ENCODE measurements at places on chromosomes 13 and 19.

DNA sequence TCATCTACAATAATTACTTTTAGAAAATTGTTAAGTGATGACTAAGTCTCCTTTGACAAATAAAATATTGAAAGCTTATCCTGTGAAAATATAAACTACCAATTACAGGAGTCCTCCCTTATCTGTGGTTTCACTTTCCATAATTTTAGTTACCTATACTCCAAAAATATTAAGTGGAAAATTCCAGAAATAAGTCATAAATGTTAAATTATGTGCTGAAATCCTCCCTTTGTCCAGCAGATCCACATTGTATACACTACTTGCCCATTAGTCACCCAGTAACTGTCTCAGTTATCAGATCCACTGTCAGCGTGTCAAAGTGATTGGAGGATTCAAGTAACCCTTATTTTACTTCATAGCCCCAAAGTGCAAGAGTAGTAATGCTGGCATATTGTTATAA lies 98.1 kb downstream of the SERP2 start:
- DNase-seq = no peak

DNA sequence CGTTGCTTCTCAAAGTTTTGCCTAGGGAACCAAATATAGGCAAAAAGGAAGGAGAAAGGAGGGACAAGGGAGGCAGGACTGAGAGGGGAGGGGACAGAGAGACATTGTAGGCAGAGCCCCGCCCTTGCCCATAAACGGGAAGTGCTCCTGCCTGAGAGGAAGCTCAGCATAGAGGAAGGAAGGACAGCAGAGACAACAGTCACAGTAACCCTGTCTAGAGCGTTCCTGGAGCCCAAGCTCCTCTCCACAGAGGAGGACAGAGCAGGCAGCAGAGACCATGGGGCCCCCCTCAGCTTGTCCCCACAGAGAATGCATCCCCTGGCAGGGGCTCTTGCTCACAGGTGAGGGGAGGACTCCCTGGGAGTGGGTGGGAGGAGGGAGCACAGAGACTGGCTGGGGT lies at the start of gene CEACAM21:
Gene CEACAM21 (plus strand): TSS at position 169 of the 400 bp plus-strand sequence. CDS start 109 bp downstream, at position 278.
- DNase-seq = no peak

DNA sequence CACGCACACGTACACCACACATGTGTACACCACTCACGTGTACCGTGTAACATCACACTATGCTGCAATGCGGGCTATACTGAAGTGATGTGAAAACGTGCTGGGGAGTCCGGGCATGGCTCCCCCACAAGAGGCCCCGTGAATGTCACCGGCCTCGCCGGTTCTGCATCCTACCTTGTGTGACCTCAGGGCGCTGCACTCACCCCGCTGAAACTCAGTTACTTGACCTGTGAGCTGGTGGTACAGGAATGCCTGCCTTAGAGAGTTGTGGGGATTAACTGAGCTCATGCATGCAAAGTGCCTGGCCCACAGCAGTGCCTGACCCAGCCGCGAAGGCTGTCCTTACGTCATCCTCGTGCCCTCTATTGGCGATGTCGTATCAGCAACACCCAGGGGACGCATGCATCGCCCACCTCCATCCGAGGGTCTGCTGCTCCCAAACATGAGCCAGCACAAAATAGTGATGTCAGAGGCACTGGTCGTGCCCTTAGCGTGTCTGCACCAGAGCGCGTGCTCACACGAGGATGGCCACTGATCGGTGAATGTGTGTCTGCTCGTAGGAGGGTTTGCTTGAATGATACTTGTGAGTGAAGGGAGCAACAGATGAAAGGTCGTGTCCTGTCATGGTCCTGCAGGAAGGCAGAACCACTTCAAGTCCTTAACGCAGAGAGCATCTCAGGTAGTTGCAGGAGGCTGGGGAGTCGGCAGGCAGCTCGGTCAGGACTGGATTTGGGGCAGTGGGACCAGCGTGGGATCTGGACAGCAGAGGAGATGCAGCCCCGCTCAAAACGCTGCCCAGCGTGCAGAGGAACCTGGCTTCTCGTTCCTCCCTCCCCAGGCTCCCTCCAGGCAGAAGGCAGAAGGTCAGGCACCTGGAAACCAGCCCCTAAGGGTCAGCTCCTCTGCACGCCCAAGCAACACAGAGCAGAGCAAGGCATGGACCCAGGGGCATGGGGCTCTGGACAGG lies 126.2 kb upstream of the SPACA7 start:
- DNase-seq = peak; percentile 60

- DNase-seq = no peak
Observed at GRCh38 chr19:31438401-31439269, 89.4 kb upstream of the TSHZ3 start.

GRCh38 chr19:1289686-1290025 lies 4.0 kb downstream of the EFNA2 start:
- DNase-seq = no peak

DNA sequence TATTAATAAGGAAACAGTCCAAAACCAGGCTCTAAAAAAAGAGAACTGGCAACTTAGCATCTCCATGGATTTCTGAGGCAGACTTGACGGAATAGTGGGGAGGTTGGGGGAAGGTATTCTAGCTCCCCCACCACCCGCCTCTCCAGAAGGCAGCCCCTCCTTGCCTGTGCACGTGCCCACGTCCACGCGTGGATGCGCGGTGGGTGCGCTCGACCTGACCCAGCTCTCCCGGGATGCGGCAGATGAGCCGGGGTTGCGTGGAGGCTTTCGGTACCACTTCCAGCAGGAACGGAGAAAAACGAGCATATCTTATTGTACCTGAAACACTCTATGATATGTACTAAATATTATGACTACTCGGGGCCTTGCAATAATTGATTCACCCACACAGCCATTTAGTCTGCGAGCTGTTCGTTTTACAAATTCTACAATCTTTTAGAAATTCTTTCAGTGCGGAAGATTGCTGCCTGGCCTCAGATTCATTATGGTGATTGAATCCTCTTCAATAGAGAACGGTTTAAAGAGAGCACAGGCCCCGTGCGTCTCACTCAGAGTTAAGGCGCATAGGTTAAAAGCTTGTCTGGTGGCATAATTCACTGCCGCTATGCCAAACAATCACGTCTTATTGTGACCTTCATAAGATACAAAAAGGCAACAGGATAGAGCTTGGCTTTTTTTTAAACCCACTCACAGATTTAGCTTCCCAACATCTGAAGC lies 117.9 kb downstream of the URI1 start:
- DNase-seq = no peak

GRCh38 chr13:58953638-58954037 lies 1210.1 kb downstream of the DIAPH3 start:
- no peak for DNase-seq

DNA sequence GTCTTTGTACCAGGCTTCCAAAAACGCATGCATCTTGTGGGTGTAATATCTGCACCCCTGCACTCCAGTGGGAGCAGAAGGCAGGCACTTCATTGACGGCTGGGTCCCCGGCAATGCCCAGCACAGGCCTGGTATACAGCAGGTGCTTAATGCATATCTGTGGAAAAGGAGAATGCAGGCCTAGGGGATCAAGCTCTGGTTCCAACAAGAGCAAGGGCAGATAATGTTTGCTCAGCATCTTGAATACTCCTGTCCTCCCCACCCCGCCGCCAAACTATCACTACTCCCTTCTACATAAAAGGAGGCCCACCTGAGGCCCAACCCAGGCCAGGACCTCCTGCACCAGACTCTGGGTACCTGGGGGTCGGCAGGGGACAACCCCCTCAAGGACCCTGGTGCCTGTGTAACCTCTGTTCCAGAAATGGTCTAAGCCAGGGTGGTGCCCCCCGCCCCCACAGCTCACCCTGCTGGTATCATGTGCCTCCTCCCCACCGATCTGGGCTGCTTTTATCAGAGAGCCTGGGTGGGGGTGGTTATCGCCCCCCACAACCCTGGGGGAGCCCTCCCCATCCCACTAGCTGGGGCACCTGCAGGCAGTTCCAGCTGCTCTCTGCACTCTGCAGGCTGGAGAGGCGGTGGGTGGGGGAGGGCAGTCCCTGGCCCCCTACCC lies 4.8 kb downstream of the KLF16 start:
- DNase-seq = no peak

DNA sequence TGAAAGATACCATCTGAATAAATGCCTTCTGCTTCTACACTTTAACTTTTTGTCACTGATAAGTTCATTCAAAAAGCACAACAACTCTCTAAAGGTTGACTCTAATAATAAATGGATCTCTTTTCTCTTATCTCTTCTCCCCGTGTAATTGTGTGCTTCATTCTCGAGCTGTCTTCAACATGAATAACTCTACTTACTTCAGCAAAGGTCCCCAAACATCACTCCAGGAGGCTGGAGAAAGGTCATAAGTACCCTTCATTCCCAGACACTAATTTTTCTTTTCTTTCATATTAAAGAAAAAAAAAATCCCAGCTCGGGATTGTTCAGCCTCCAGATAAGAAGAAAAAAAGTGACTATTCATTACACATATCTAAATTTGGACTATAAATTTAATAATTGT lies 222.2 kb downstream of the FOXO1 start:
- DNase-seq = no peak

DNA sequence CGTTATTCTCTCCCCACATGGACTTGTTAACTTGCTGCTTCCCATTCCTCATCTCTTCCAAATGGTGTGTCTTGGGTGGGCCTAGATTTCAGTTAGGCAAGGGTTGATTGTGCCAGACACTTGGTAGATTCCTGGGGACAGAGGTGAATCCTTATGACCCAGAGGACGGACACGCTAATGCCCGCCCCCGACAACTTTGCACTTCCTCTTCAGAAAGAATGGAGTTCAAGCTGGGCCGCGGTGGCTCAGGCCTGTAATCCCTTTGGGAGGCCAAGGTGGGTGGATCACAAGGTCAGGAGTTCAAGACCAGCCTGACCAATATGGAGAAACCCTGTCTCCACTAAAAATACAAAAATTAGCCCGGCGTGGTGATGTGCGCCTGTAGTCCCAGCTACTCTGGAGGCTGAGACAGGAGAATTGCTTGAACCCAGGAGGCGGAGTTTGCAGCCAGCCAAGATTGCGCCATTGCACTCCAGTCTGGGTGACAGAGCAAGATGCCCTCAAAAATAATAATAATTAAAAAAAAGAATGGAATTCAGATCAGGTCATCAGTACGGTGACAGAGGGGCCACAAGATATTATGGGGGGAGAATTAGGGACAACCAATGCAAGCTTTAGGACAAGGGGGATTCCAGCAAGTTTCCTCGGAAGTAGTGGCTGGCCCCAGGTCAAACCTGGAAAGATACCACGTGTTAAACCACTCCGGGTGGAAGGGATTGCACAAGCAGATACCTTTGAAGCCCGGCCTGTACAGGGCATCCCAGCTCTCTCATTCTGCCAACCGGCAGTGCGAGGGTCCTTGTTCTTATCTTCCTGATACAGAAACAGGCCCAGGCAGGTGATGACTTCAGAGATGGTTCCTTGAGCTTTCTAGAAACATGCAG lies 2.7 kb downstream of the MYO9B start:
- no peak for DNase-seq
